Endothelial cell (in vitro differentiated cells): ENCODE measurements at places on chromosomes 11 and 22. TPM values are rescaled to one million over a fixed set of nuclear protein-coding genes. Genes with fewer than 3 reads are reported as not detected.
A peak's percentile ranks its signal among the peaks of the same experiment; 100 is the strongest.

GRCh38 chr11:67354075-67355022, 1.0 kb upstream of the POLD4 start:
- no peak for DNase-seq
- peaks cover 49% of the 10 kb centered on the region for H3K4me1 ChIP-seq
- no peaks in the 10 kb centered on the region for H3K36me3 ChIP-seq
- peaks cover 8% of the 10 kb centered on the region for H3K27me3 ChIP-seq

The PNPLA5 gene
- not detected for total RNA-seq

DNA sequence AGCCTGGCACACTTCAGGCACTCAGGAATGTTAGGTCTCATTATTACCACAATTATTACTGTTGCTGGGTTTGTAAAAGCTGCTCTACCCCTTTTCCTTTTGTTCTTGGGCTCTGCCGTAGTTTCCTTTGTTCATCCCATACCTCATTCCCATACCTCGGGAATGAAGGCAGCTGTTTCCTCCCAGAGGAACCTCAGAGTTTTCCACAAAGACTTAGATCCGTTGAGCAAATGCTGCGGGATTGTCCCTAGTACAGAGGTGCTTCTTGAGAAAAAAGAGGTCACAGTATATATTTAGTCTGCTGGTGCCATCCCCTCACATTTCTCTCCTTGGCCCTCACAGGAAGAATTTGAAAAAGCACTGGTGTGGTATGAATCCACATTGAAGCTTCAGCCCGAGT, 134.7 kb downstream of the TTC17 start:
- H3K27ac ChIP-seq: peak overlapping the region; percentile 93
- no peak for DNase-seq
- no peaks in the 10 kb centered on the region for H3K27me3 ChIP-seq
- no peak overlapping the region for H3K4me3 ChIP-seq

DNA sequence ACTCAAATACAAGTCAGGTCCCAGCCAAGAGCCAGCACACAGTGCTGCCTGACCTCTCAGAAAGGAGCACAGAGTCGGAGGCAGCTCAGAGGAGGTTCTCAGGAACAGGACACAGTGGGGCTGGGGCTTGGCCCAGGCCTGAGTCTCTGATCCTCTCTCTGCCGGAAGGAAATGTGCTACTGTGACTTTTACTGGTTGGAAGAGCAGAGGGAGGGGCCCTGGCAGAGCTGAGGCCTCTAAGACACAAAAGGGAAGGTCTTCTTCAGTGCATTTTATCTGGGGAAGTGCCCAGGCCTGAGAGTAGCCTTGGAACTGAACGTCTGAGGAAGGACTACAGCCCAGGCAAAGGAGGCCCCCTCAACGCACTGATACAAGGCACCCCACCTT, 16.2 kb upstream of the CASTOR1 start:
- peaks cover 6% of the 10 kb centered on the region for H3K27me3 ChIP-seq
- peaks cover 39% of the 10 kb centered on the region for H3K4me1 ChIP-seq
- H3K27ac ChIP-seq: peak overlapping the region; percentile 70
- DNase-seq: peak; percentile 24

- H3K4me1 ChIP-seq: no peaks in the 10 kb centered on the region
- H3K36me3 ChIP-seq: no peaks in the 10 kb centered on the region
- H3K27ac ChIP-seq: no peak overlapping the region
- no peak for DNase-seq
Measured at GRCh38 chr22:19710769-19711106, 3.6 kb upstream of the SEPTIN5 start.

DNA sequence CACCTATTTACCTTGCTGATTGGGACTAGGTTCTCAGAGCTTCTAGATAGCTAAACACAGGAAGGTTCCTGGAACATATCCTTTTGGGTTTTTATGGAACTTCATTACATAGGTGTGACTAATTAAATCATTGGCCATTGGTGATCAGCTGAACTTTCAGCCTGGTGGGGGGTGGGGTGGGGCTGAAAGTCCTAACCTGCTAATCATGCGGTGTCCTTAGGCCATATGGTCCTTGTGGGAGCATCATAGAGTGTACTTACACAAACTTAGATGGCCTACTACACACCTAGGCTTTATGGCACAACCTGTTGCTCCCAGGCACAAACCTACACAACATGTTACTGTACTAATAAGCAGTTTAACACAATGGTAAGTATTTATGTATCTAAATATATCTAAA, 8.6 kb upstream of the SELENOH start:
- H3K27me3 ChIP-seq: peaks cover 4% of the 10 kb centered on the region
- H3K36me3 ChIP-seq: peaks cover 8% of the 10 kb centered on the region
- no peak for DNase-seq
- no peak overlapping the region for H3K4me3 ChIP-seq

DNA sequence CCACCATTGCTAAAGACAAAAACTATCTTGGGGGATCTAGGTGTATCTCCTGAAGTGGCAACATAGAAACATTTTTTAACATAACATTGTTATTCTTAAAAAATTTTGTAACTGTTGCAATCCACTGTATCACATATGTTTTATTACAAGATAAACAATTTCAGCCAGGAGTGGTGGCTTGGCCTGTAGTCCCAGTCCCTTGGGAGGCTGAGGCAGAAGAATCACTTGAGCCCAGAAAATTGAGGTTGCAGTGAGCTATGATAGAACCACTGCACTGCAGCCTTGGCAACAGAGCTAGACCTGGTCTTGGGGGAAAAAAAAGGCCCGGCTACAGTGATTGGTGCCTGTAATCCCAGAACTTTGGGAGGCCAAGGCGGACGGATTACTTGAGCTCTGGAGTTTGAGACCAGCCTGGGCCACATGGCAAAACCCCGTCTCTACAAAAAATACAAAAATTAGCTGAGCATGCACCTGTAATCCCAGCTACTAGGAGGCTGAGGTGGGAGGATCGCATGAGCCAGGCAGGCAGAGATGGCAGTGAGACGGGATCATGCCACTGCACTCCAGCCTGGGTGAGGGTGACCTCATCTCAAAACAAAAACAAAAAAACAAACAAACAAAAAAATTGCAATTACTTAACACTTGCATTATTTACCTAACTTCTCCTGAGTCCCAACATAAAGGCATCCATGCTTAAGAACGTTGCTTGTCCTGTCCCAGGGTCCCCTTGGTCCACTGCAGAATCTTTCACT, 1.5 kb upstream of the DEPDC5 start:
- H3K4me1 ChIP-seq: peaks cover 41% of the 10 kb centered on the region
- peaks cover 12% of the 10 kb centered on the region for H3K36me3 ChIP-seq
- DNase-seq: no peak
- peak overlapping the region; percentile 93 for H3K4me3 ChIP-seq
- peaks cover 4% of the 10 kb centered on the region for H3K27me3 ChIP-seq
- peak overlapping the region; percentile 100 for H3K27ac ChIP-seq
